ENCODE measurements at places on chromosomes 3 and 15.

GRCh38 chr3:14222900-14223594, 44.4 kb downstream of the LSM3 start:
- no peak for DNase-seq

DNA sequence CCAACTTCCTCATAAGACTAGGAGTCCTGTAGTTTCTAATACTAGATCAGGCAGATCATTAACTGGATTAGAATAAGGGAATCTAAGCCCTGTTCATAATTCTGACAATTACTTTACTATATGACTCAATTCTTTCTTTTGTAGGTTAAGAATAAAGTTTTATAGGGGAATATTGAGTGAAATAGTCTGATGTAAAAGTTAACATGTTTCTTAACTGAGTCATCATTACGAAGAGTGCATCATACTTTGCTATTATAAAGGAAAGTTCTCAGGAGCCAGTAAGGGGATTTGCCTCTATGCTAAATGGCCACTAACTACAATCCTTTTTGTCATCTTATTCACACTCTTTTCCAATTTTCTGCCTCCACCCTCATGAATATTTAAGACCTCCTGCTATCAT, 63.1 kb downstream of the POLQ start:
- DNase-seq = no peak

GRCh38 chr3:28699283-28699682, 350.7 kb upstream of the AZI2 start:
- no peak for DNase-seq

- no peak for DNase-seq
Observed at GRCh38 chr3:172218350-172219323, 179.3 kb downstream of the FNDC3B start.

DNA sequence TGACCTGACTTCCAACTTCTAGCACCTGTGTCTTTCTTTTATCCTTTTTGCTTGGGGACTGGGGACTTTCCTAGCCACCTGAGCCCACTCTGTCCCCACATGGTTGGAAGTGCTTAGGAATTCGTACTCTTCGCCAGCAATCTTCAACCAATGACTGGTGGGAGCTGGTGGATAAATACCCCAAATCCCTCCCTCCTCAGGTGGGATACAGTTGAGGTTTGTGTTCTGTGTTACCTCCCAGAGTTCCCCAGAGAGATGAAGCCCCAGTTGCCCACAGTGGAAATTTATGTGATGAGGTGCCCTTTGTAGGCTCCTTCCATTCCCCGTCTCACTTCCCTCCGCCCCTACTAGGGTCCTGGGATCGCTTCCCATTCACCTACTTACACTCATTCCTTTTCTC, 40.1 kb upstream of the CFAP161 start:
- DNase-seq = no peak

DNA sequence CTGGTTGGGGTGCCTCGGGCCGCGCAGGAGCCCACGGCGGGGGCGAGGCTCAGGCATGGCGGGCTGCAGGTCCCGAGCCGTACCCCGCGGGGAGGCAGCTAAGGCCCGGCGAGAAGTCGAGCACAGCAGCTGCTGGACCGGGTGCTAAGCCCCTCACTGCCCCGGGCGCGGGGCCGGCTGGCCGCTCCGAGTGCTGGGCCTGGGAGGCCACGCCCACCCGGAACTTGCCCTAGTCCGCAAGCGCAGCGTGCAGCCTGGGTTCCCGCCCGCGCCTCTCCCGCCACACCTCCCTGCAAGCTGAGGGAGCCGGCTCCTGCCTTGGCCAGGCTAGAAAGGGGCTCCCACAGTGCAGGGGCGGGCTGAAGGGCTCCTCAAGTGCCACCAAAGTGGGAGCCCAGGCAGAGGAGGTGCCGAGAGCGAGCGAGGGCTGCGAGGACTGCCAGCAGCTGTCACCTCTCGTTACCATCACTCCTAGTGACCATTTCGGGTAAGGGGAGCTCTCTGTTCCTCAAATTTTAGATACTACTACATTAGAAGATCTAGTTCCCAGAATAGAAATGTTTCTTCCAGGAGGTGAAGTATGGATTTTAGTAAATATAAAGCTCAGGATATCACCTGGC, 417.0 kb upstream of the AGTR1 start:
- no peak for DNase-seq

DNA sequence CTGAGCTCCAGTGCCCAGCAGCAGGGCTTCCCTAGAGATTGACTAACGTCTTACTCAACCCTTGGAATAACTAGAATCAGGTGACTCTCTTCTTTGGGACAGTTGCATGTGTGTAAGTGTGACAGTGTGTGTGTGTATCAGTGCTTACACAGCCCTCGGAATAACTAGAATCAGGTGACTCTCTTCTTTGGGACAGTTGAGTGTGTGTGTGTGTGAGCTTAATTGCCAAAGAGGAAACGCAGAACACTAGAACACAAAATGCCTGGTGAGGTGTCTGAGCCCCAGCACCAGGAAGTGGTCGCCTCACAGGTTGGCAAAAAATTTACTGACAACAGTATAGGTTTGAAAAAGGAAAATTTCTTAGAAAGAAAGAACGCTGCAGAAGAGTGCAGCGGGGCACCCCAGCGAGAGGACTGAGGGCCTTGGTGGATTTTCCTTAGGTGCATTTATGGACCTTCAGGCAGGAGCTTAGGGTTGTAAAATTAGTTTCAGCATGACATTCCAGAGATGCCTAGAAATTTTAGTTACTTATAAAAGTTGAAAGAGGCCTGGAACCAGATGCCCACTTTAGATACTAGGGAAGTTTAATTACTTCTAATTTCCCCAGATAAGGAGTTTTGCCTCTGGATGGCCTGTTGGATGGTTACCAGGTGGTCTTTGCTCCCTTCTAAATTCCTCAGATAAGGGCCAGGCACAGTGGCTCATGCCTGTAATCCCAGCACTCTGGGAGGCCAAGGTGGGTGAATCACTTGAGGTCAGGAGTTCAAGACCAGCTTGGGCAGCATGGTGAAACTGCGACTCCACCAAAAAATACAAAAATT, 3.7 kb upstream of the WDR82 start:
- DNase-seq = no peak

GRCh38 chr3:126245811-126246727, 65.7 kb upstream of the ALDH1L1 start:
- DNase-seq = no peak

- DNase-seq = no peak
Observed at GRCh38 chr3:49869525-49870126, at the start of gene CAMKV. TSS of gene CAMKV (minus strand) at chr3:49869906. CDS start at chr3:49862388, 7,518 bp downstream.

DNA sequence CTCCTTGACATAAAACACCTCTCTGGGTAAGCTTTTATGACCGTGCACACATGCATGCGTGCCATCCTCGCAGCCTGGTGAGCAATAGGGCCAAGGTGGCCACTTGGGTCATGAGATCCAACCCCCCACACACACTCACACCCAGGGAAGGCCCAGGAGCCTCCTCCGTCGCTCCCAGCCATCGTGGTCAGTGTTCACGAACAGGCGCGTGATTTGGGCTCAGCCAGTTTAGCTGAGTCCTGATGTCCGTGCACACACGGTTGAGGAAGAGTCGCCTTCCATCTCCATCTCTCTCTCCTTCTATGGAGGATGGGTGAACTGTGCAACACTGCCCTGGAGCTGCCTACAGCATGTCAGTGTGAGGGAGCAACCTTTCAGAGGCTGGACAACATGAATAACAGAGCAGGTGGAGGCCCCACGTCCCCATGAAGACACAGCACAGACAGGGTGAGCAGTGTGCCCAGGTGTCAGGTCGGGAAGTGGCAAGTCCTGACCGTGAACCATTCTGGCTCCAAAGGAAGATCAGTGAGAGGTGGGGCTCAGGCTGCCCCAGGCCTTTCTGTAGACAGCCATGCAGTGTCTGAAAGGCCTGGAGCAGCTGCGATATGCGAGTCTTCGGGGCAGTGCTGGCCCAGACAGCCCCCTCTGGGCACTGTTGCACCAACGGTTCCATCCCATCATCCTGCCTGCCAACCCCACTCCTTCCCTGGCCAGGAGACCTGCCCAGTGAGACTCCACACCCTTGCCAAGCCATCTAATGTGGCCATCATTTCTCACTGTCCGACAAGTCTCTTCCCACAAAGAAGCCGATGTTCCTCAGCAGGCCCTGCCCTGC, 253.4 kb downstream of the OCA2 start:
- no peak for DNase-seq

DNA sequence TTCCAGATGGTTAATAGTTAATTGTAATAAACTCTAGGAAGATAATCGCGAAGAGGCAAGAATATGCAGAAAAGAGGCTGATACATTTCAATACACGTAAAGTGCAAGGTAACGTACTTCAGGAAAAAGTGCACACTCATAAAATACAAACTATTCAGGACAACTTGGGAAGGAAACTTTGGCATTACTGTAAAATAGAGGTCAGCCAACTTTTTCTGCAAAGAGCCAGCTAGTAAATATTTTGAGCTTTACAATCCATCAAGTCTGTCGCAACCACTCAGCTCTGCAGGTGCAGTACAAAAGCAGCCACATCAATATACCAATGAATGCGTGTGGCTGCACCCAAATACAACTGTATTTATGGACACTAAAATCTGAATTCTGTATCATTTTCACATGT, 51.6 kb upstream of the THUMPD3 start:
- no peak for DNase-seq

GRCh38 chr3:11618904-11619303, 24.8 kb downstream of the VGLL4 start:
- DNase-seq = no peak

GRCh38 chr15:90059208-90059985, 42.9 kb downstream of the IDH2 start:
- peak; percentile 96 for DNase-seq

- no peak for DNase-seq
Observed at GRCh38 chr15:40238532-40239403, at the start of gene PAK6. TSS of gene PAK6 (plus strand) at chr15:40239063. CDS start at chr15:40264786, 25,723 bp downstream.

GRCh38 chr3:10365791-10366190, 44.9 kb upstream of the SEC13 start:
- DNase-seq = no peak

DNA sequence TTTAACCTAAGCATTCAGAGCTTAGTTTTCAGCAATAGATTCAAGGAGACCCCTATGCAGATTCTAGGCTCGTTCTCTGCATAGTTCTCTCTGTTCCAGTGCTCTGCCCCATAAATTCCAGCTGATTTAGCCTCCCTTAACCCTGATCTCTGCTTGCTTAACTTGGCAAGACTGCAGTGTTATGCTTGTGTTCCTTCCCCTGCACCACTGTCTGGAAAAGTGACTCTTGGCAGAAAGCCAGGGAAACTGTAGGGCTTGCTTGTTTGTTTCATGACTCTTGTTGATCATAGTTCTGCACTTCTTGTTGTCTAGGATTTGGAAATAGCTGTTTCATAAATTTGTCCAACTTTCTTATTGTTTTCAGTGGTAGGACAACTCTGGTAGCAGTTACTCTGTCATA, 40.1 kb downstream of the ANAPC13 start:
- DNase-seq = no peak

DNA sequence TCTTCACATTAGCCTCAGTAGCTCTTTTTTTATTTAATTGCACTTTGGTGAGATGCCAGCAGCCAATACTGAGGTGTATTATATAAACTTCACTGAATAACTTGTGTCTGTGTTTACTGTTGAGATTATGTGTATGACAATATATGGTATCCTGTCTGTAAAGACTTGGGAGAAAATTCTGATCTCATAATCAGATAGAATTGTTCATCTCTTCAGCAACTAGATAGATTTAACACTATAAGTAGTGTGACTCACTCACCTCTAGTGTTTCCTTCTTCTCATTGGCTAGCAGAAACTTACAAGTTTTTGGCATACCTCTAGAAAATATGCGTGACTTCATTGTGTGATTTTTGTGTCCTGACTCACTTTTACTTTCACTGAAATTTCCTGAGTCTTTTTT, 67.6 kb upstream of the TGFBR2 start:
- no peak for DNase-seq

- no peak for DNase-seq
Observed at GRCh38 chr3:191342411-191342810, 12.1 kb upstream of the UTS2B start.

- peak; percentile 34 for DNase-seq
Observed at GRCh38 chr3:50525987-50526386, 22.6 kb upstream of the CACNA2D2 start.

DNA sequence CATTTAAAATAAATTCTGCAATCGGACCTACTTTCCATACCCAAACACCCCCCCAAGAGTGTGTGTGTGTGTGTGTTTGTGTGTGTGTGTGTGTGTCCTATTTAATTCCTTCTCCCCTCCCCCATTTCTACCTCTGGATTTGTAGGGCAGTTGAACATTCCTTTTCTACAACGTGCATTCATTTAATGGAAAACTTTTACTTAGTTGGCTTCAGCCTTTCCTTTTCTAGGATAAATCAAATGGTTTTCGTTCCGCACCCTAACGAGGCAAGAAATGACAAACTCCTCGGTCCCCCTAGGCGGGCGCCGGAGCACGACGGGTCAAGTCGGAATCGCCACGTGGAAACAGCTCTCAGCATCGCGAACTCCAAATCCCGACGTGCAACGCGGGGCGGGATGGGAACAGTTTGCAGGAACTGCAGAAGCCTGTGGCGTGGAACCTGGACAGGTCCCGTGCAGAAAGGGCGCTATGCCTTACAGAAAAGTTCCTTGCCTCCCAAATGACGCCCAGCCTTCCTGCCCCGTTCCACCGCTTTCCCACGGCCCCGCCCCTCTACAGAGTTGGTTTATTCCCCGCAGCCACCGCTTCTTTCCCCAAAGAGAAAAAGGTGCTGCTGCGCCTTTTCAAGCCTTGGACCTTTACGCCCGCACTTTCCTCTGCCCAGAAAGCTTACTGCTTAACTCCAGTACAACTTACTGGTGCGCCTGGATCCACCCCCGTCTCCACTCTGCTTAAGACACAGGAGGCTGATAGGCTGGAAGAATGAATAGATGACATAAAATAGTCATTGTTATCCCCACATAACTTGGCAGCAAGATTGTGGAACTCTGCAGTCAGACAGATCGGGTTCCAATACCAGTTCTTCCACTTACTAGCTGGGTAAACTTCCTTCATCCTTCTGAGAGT, 1.1 kb upstream of the EIF2B5 start:
- DNase-seq = peak; percentile 51

- DNase-seq = no peak
Observed at GRCh38 chr3:40043444-40043755, 234.0 kb downstream of the MYRIP start.

DNA sequence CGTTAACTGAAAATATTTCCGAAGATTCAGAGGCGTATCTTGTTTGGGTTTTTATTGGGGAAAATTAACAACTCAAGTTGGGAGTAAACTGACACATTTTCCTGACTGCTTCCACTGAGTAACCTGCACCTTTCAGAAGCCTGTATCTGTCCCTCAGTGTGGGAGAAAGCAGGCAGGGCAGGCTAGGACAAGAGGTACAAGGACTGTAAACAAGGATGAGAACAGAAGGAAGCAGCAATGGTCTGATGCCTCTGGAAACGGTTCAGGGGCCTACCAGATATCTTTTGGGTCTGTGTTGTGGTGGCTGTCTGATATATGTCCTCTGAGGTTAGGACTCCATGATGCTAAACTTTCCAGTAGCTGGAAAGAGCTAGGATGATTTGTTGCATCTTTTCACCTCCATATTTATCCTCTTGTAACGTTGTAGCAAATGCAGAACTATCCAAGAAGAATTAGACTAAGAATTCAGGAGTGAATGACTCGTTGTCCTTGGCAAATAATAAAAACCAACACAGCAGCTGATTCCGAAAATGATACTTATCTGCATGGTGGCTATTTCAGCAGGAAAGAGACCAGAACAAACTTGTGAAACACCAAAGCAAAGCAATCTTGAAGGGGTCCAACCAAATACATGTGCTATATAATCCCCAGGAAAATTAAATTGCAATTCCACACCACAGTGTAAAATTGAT, 195.9 kb upstream of the ICE2 start:
- DNase-seq = no peak

GRCh38 chr3:36649125-36649524, 115.2 kb downstream of the DCLK3 start:
- DNase-seq = no peak

- DNase-seq = no peak
Observed at GRCh38 chr15:25852661-25853524, 10.2 kb downstream of the ATP10A start.

GRCh38 chr3:177513815-177514610, 316.7 kb upstream of the TBL1XR1 start:
- DNase-seq = no peak

Data from stimulated activated naive B cell treated with anti-CD40 and anti-IgM and Interleukin-4, amounts not matched to agents 10 μg/mL and 1 μg/mL and 100 μg/mL, for 72 hours (primary cell).